ENCODE measurements at places on chromosomes 12 and 14.

GRCh38 chr12:4562034-4562657, at the start of gene DYRK4:
TSS of gene DYRK4 (plus strand) at chr12:4562208. CDS start at chr12:4562246, 38 bp downstream.
- no peak for DNase-seq

- DNase-seq = no peak
These were observed 11.8 kb upstream of the DERA start for GRCh38 chr12:15899282-15899870.

GRCh38 chr14:49559979-49560768, 26.0 kb downstream of the RPS29 start:
- DNase-seq = no peak

DNA sequence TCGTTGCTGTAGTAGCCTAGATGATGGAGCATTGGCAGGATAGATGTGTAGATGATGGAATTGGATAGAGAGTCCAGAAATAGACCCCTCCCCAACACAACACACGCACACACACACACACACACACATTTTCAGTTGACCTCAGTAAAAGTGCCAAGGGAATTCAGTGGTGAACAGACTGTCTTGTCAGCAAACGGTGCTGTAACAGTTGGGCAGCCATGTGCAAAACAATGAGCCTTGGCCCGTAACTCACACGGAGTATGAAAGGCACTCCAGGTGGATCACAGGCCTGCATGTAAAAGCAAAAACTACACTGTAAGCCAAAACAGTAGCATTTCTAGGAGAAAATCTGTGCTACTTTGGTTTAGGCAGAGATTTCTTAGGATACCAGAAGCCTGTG, 87.8 kb downstream of the DDX51 start:
- DNase-seq = no peak

GRCh38 chr14:100522616-100523099, 64.6 kb downstream of the BEGAIN start:
- DNase-seq = no peak

- DNase-seq = peak; percentile 30
These were observed 21.0 kb upstream of the PSMC1 start for GRCh38 chr14:90235179-90235976.

DNA sequence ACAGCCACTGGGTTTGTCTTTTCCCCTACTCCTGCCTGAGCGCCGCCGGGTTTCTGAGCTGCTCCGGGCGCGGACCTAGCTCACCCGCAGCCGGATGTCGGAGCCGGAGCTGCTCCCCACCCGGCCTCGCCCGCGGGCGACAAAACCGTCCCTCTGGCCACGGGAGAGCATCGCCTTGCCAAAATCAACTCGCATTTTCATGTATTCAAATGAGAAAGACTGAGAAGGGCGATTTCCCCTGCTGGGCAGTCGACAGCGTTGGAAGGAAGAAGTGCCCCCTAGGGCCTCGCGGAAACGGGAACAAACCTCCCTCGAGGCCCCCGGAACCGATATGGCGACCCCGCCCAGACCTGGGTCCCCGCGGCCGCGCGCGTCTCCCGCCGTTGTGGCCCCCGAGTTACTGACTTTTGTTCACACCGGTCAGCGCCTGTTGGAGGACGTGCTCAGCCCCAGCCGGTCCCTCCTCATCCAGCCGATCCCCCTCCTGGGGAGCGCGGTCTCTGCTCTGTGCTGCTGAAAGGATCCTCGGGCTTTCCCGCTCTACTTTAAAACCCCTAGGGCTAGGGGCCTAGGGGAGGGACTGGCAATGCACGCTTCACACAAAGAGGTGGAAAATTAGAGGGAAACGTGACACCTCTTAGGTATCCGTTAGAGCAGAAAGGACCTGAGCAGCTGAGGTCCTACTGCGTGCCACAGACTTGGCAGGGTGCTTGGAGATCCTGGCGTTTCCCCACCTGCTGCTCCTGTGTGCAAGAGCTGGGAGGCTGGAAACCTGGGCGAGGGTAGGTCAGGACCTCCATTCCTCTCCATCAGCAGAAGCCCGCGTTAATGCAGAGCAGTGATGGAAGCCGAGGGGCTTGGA, 4.3 kb downstream of the TTC6 start:
- DNase-seq = no peak

DNA sequence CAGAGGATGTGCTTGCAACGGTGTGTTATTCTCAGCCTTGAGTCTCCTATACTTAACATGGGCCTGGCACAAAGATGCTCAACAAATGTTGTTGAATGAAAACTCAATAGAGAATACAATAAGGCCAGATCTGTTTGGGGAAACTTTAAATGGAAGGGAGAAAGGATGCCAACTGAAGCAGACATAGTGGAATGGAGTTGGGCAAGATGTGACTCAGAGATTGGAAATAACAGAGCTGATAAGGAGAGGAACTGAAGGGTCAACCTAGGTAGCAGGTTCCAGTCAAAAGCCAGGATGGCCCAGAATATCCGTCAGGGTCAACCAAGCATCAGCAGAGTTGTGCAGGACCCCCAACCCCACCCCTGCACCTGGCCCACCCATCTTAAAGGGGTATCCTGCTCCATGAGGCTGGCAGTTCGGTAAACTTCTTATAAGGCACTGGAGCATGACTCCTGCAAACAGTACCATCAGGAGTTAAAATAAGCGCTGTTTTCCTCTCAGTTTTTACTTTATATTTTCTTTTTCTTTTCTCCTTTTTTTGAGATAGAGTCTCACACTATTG, 1.1 kb upstream of the BCDIN3D start:
- no peak for DNase-seq

DNA sequence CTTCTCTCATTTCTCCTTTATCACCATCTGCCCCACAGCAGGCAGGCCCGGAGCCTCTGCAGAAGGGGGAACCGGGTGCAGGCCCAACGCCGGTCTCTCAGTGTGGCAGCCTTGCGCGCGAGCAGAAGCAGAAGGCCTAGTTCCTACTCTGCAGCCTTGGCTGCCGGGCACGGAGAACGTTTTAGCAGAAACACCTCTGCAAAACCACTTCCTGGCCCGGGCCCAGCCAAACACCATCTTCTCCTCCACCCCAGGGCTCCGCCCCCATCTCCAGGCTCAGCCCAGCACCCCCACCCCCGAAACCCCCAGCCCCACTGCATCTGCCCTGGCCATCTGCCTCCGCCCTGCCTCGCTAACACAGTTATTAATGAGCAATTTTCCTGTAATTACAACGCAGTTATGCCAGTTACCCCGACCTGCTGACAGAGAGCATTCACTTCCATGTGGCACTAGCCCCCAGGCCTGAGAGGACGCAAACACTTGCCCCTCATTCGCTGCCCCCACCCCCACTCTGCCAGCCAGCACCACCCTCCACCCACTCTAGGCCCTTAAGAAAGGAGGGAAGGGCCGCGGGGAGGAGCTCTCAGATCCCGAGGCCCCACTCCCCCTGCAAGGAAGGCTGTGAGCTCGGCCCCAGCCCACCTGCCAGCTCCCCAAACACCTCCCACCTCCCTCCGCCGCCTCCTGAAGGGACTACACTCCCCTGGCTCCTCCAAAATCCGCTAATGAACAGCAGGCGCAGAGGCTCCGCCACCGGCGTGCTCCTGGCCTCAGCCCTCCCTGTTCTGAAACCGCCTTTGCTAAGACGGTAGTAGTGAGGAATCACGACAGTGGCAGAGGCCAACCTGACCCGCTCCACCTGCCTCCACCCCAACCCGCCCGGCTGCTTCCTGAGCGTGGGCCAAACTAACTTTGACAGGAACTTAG, 44.7 kb upstream of the FBRSL1 start:
- DNase-seq = peak; percentile 63

GRCh38 chr14:104390941-104391901, 188.3 kb upstream of the C14orf180 start:
- DNase-seq = no peak

GRCh38 chr14:70653662-70654061, 11.9 kb downstream of the TTC9 start:
- no peak for DNase-seq

- DNase-seq = no peak
These were observed 82.0 kb downstream of the LMO3 start for GRCh38 chr12:16523951-16524331.

- DNase-seq = no peak
These were observed 88.4 kb downstream of the MYF5 start for GRCh38 chr12:80805106-80805505.

DNA sequence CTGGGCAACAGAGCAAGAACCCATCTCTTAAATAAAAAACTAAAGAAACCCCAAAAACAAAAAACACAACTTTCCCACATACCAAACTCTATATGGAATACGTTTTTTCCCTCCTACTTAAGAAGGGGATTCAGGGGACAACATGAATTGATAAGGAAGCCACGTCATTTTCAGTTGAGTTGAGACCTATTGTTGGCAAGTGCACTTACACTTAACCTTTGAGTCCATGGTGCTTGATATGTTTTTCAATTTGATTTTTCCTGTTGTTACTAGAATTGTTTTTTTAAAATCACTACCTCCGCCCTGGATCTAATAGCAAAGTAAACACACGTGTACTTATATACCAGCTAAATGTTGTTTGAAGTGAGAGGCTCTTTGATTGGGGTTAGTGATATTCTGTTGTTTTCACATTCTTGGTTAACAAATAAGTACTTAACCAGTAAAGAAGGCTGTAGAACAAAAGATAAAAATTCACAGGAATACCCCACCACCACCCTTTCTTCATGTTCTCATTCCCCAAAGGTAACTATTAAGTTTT, 2.0 kb downstream of the FAM177A1 start:
- no peak for DNase-seq

DNA sequence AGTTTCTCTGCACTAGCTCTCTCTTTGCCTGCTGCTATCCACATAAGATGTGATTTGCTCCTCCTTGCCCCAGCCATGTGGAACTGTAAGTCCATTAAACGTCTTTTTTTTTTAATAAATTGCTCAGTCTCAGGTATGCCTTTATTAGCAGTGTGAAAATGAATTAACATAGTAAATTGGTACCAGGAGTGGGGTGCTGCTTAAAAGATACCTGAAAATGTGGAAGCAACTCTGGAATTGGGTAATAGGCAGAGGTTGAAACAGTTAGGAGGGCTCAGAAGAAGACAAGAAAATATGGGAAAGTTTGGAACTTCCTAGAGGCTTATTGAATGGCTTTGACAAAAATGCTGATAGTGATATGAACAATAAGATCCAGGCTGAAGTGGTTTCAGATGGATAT, 159.8 kb downstream of the FSCB start:
- no peak for DNase-seq

- DNase-seq = no peak
These were observed 11.6 kb upstream of the MDM2 start for GRCh38 chr12:68796399-68796798.

DNA sequence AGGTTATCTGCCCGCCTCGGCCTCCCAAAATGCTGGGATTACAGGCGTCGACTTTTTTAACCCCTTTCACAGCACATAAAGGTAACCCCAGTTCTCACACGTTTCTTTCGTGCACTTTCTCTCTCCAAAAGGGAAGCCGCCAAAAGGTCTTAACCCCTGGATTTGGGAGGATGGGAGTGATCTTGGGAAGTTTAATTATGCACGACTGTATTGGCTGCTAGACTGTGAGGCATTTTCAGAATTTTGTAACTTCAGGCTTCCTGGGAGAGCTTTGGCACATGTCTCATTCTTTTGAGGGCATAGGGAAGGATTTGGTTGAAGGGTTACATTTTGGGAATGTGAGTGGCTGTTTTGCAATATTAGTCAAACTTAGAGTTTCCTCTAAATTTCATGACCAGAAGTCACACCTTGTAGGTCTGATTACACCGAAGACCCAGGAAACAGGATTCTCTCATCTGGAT, 1.4 kb upstream of the SMARCC2 start:
- DNase-seq = no peak

DNA sequence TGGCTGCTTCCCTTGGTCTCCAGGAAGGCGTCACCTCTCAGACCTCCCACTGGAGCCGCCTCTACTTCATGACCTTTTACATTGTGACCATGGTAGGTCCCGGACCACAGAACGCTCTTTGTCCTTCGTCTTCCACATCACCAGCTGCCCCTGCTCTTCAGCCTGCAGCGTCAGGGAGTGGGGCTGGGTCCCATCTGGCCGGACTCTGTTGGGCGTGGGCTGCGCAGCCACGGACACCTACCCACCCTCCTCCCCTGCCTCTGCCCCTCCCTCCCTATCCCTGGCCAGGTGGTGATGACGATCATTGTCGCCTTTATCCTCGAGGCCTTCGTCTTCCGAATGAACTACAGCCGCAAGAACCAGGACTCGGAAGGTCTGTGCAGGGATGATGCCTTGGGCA, 43.3 kb downstream of the SLC8B1 start:
- no peak for DNase-seq

DNA sequence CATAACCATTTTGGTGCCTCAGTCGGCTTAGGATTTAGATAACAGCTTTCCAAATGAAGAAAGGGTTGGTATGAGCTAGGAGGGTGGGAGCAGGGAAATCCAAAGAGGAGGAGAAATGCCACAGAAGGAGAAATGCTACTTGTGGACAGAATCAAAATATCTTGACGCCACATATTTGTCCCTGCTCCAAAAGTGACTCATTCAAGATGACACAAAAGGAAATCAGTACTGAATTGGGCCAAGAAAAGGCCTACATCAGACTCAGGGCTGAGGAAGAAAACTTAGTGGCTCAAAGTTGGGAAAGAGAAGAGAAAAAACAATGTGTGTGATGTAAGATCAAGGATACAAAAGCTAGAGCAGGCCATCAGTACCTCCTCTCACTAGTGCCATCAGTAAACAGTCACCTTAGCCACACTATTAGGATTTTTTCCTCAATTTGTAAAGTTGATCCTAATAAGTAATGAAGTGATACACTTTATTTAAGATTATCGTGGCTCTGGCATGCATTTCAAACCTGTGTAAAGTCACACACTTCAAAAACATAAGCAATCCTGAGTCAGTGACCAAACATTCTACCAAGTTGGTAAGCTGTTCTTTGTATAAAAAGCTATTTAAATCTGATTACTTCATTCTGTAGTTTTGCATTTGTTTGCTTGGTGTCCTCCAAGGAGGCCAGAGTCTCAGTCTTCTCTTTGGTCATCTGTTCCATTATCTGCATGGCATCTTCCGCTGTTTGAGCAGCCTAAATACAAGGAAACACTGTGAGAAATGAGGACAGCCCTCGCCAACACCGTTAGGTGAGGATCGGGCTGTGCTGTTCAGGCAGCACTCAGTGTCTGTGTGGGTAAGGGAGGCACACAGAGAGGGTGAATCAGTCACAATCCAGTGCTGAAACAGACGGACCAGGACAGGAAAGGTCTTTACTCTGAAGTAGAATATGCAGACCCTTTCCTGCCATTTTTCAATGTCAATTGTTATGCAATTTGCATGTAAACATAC, 52.6 kb upstream of the VPS33A start:
- DNase-seq = no peak

- DNase-seq = no peak
These were observed 8.8 kb downstream of the AICDA start for GRCh38 chr12:8603856-8604255.

DNA sequence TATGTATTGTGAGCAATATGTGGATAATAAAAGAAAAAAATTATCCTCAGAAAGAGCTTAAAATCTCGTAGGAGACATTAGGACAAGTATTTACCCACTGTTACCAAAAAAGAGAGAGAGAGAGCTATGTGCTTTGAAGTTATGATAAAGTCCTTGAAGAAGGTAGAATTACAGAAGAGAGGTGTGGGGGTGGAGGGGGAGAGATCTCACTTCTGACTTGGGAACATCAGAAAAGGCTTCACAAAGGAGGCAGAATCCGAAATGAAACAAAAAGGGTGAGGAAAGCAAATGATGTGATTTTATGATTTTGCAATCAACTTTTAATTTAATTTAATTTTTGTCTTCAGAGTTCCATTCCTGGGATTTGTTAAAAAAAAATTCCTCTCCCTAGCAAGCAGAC, 311.8 kb upstream of the ATP2B1 start:
- no peak for DNase-seq

GRCh38 chr12:64835901-64836300, 11.5 kb downstream of the TBC1D30 start:
- DNase-seq = no peak
